Dermis lymphatic vessel endothelial cell (primary cell): ENCODE measurements at places on chromosomes 11 and 22. TPM values are rescaled to one million over a fixed set of nuclear protein-coding genes. Genes with fewer than 3 reads are reported as not detected.

The OR5B21 gene
- total RNA-seq, result not detected in 2 replicates

The SLC22A12 gene
- total RNA-seq, result not detected in 2 replicates

The SLC43A1 gene
- 13.5 and 22.3 TPM in 2 replicates for total RNA-seq

The NXPE2 gene
- not detected in 2 replicates for total RNA-seq

The SAA1 gene
- total RNA-seq, result not detected in 2 replicates

The TMEM132A gene
- total RNA-seq, result 61.3 and 76.5 TPM in 2 replicates

The GAS2 gene
- 0.76 and 0.95 TPM in 2 replicates for total RNA-seq

The F2 gene
- total RNA-seq, result not detected in 2 replicates

The RPS6KB2 gene
- total RNA-seq, result 25.0 and 26.3 TPM in 2 replicates

The MS4A6E gene
- not detected in 2 replicates for total RNA-seq

The TBX1 gene
- 38.6 and 40.5 TPM in 2 replicates for total RNA-seq

The ZDHHC13 gene
- total RNA-seq, result 18.8 and 18.9 TPM in 2 replicates

The DYNC2H1 gene
- total RNA-seq, result 1.8 and 7.1 TPM in 2 replicates

The TRPM5 gene
- not detected in 2 replicates for total RNA-seq

The EIF1AD gene
- 25.1 and 27.2 TPM in 2 replicates for total RNA-seq
